ENCODE measurements at places on chromosomes 16 and 17.

- no peak for DNase-seq
Observed at GRCh38 chr17:38917259-38917658, 8.2 kb upstream of the LASP1NB start.

DNA sequence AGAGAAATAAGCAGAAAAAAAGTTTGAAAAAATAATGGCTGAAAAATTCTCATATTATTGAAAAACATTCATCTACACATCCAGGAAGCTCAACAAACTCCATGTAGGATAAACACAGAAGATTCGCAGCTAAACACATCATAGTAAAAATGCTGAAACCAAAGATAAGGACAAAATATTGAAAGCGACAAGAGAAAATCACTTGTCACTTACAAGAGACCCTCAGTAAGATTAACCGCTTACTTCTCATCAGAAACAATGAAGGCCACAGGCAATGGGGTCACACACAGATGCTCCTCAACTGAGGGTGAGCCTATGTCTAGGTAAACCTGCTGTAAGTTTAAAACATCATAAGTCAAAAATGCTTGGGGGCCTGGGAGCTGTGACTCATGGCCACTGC lies 38.1 kb upstream of the METRNL start:
- no peak for DNase-seq

DNA sequence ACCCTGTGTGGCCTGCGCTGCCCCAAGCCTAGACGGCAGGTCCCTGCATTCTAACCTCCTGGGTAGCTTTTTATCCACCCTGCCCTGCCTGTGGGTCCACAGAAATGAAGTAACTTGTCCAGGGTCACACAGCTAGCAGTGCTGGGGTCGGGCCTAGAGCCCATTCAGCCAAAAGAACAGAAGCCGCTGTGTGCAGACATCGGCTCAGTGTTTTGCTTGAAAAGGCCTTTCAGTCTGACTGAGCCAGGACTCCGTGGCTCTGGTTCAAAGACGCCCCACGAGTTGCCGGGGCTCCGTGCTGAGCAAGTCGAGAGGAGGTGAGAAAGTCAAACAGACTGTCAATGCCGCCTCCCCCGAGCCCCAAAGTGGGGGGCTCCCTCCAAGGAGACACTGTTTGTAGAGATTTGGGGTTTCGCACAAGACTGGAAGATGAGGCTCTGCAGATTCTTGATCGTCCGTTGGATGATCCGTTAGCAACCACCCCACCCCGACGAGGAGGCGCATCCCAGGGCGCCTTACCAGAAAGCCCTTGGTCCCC lies 226.2 kb downstream of the NTN1 start:
- DNase-seq, result no peak

GRCh38 chr16:67881621-67882161 lies 3.0 kb upstream of the NRN1L start:
- DNase-seq, result no peak

DNA sequence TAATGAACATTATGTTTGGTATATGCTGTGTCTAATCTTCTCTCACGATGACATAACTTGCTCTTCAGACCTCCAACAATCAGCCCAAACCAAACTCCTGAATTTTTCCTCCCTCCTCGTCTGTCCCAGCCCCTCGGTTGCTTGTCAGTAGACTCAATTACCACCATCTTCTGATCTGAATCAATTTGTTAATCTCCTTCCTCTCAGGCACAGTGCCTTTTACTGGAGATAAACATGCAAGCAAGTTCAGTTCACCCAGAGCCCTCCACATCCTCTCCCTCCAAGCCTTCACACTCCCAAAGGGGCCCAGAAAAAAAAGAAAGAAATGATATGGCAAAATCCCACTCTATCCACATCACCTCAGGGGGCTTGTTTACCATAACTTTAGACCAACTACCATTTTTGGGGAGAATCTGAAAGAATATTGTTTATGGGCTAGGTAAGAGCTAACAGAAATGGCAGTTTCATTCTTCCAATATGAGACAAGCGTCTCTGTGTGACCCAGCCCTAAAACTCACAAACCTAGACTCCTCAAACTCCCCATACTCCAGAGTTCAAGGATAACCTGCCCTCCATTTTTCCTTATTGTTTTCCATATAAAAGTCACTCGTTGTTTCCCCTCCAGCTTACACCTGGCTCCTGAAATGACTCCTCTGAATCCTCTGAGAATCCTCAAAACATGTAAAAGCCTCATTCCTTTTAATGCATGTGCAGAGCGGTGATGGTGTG lies 1.5 kb downstream of the TEX2 start:
- no peak for DNase-seq

DNA sequence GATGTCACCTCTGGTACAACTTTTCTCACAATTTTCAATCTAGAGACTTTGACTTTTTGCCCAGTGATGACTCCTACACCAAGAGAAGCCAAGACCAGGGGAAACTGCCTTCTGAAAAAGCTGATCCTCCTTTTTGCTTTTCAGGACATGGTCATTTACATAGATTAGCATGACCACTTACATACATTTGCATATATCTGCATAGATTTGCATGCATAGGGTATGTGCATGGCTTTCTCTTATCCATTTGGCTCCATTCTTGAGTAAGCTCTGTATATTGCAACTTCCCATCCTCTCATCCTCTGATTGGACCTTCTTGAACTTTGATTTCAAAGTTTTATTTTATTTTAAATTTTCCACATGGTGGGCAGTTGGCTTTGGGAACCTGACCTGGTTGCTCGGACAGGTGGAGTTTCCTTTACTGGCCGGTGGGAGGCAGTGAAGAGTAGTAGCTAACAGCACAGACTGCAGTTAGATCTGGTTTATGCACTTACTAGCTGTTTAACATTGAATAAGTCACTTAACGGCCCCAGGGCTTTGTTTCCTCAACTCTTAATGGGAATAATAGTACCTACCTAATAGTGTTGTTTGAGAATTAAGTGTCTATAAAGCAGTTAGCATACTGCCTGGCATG lies 92.9 kb downstream of the GPR139 start:
- DNase-seq, result no peak

DNA sequence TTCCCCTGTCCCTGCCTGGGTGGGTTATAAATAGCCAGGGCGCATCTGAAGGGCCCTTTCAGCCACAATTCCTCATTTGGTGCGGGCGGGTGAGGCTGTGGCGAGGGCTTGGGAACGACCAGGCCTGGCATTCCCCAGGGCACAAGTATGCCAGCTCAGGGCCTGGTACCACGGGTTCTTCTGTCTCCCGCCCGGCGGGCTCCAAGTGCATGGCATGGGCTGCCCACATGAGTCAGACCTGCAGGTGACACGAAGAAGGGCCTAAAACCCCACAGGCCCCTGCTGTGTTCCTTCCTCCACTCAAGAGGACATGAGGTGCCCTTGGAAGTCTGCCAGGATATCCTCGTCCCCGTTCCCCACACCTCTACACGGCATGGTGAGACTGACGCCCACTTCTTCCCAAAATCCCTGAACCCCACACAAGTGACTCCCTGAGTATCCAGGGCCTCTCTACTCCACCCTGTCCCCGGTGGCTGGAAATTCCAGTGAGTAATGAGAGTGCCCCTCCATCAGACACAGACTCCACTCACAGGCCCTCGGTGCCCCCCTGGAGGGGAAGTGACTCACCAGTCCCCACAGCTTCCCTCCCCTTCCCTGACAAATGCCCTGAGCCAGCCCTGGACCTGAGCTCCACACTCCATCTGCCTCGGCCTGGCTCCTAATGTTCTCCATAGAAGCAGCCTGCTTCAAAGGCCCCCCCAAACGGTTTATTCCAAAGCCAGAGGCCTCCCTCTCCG lies 68.8 kb downstream of the ABR start:
- DNase-seq, result no peak

- DNase-seq, result no peak
Observed at GRCh38 chr17:40483679-40484078, 17.7 kb downstream of the TNS4 start.

DNA sequence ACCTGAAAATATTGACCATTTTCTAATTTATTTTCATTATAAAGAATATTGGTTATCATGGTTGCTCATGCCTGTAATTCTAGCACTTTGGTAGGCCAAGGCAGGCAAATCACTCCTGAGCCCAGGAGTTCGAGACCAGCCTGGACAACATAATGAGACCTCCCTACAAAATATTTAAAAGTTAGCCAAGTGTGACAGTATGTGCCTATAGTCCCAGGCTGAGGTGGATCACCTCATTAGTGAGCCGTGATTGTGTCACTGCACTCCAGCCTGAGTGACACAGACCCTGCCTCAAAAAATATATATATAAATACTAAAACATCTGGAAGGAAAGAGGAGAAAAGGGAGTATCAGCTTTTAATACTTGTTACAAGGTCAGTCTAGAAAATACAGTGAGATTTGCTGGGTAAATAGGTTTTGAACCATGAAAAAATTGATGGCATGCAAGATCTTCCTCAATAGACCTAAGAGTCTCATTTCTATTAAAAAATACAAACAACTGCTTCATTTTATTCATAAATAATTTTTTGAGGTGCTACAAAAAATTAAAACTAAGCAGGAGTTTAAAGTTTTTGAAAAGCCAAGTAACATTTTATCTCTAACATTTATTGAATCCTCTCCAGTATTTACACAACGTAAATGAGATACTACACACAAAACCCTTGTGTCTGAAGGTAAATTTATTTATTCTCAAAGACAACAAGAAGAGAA lies 47.7 kb downstream of the TUBD1 start:
- DNase-seq, result no peak

DNA sequence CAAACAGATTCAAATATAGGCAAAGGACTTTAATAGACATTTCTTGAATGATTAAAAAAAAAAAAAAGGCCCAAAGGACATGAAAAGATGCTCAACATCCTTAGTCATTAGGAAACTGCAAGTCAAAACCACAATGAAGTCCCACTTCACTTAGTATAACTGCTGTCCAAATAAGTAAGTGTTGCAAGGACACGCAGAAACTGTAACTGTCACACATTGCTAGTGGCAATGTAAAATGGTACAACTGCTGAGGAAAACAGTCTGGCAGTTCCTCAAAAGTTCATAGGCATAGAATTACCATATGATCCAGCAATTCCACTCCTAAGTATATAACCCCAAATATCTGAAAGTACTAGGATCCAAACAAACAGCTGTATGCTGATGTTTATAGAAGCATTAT lies 112.7 kb downstream of the BRIP1 start:
- no peak for DNase-seq
